ENCODE measurements at places on chromosomes 3 and 15. TPM values are rescaled to one million over a fixed set of nuclear protein-coding genes. Genes with fewer than 3 reads are reported as not detected.

ATP8B4 gene
- 0.39 TPM for total RNA-seq

GHSR gene
- not detected for total RNA-seq

NXPE3 gene
- total RNA-seq, result 42.5 TPM

BLM gene
- total RNA-seq, result 6.6 TPM

TMEM207 gene
- total RNA-seq, result not detected

DNA sequence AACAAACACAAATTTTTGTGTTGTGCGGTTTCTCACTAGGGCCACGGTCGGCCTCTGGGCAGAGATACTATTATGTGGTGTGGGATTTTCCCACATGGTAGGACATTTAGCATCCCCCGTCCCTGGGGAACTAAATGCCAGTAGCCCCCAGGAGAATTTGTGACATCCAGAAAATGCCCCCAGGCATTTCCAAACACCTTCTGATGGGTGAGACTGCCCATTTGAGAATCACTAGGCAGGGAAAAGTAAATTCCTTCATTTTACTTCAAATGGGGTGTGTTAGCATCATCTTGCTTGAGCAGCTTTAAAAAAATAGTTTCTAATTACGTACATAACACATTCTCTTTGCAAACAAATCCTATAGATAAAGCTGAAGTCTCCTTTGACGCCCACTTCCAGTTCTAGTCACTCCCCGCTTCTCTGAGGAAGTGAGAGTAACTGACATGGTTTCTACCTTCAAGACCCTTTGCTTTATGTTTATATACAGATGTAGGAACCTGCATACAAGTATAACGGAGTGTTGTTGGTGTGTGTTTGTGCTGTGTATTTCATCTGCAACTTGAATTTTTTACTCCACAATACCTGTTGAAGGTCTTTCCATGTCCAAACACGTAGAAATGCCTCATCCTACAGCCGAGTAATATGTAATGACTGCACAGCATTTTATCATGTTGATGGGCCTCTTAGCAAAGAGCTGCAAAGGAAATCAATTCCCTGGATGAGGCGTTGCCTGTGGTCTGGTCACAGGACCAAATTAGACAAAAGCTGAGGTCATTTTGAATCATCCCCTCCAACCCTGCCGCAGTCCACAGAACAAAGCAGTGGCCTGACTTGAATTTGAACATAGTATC lies 31.4 kb upstream of the ZBTB38 start:
- DNase-seq, result peak; percentile 64
- H3K4me3 ChIP-seq, result peak overlapping the region; percentile 24
- H3K36me3 ChIP-seq, result peaks cover 9% of the 10 kb centered on the region
- no peaks in the 10 kb centered on the region for H3K27me3 ChIP-seq
- H3K27ac ChIP-seq, result peak overlapping the region; percentile 73
- peaks cover 68% of the 10 kb centered on the region for H3K4me1 ChIP-seq

DNA sequence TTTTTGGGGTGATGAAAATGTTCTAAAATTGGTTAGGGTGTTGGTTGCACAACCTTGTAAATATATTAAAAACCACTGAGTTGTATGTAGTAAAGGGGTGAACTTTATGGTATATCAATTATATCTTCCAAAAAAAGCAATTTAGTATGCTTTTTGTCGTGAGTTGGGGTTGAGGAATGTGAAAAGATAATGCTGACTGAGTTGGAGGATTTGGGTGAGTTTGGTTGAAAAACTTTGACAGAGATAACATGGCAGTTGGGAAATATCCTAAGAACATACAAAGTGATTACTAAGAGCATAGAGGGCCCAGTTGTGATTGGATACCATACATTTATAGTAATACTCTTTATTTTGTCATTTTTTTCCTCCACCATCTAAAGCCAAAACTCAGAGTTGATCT lies 33.6 kb downstream of the HMG20A start:
- H3K27ac ChIP-seq, result peak overlapping the region; percentile 93
- DNase-seq, result no peak
- H3K27me3 ChIP-seq, result no peaks in the 10 kb centered on the region

DNA sequence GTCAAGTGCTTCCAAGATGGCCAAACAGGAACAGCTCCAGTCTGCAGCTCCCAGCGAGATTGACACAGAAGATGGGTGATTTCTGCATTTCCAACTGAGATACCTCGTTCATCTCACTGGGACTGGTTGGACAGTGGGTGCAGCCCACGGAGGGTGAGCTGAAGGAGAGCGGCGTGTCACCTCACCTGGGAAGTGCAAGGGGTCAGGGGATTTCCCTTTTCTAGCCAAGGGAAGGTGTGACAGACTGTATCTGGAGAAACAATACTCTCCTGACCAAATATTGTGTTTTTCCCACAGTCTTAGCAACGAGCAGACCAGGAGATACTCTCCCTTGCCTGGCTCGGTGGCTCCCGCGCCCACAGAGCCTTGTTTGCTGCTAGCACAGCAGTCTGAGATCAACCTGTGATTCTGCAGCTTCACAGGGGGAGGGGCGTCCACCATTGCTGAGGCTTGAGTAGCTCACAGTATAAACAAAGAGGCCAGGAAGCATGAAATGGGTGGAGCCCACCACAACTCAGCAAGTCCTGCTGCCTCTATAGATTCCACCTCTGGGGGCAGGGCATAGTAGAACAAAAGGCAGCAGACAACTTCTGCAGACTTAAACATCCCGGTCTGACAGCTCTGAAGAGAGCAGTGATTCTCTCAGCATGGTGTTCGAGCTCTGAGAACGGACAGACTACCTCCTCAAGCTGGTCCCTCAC lies 293.5 kb upstream of the SUCLG2 start:
- no peak for DNase-seq
- H3K4me1 ChIP-seq, result no peaks in the 10 kb centered on the region
- no peak overlapping the region for H3K27ac ChIP-seq
- no peaks in the 10 kb centered on the region for H3K27me3 ChIP-seq

DNA sequence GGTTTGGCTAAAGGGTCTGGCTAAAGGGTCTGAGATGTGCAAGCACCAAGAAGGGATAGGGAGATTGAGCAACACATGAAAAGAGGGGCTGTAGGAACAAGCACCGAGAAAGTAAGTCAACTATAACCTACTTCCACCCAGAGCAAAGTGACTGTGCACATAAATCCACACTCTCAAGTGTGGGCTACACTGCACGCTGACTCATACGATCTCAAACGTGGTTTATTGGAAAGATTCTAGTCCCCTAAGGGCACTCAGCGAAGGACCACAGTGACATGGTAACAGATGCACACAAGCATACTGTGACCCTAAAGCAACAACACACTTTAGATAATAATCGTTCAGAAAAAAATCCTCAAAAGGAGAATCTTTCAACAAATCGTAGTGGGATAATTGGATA lies 48.0 kb downstream of the EHHADH start:
- H3K4me3 ChIP-seq, result no peak overlapping the region
- no peak for DNase-seq
- no peaks in the 10 kb centered on the region for H3K27me3 ChIP-seq
- peaks cover 32% of the 10 kb centered on the region for H3K4me1 ChIP-seq
- H3K36me3 ChIP-seq, result peaks cover 4% of the 10 kb centered on the region

DNA sequence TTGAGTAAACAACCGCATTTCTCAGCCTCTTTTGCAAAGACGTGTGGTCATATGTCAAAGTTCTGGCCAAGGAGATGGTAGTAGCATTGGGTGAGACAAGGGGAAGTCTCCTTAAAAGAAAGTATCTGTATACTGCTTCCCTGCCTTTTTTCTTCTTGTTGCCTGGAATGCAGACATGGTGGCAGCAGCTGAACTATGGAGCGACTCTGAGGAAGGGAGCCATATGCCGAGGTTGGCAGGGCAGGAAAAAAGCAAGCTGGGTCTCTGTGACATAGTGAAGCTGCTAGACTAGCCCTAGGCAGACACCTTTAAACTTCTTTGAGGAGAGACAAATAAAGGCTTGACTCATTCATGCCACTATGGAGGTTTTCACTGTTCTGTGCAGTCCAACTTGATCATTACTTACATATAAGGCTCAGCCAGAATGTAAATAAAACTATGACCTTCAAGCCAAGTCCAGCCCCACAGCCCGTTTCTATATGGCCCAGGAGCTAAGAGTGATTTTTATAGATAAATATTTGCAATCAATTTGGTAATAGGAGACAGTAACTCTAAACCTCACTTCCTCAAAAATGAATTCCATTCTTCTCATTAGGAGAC lies 30.6 kb upstream of the PRICKLE2 start:
- H3K27me3 ChIP-seq, result no peaks in the 10 kb centered on the region
- DNase-seq, result no peak
- peaks cover 35% of the 10 kb centered on the region for H3K36me3 ChIP-seq
- H3K27ac ChIP-seq, result no peak overlapping the region

DNA sequence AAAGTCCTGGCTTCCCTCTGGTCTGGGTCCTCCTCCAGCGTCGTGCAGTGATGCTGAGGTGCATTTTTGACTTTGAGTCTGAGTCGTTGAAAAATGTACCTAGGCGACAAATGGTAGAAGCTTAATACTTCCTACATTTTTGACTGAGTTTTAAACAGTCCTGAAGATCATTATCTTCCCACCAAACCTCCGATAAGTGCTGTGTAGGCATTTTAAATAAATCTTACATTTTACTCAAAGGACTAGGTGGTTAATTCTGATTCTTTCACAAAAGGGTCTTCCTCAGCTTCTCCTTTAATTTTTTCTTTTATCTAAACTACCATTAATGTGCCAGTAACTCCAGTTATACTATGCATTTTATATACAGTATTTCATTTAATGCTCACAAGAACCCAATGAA lies 70.6 kb downstream of the KAT2B start:
- no peak for DNase-seq
- no peak overlapping the region for H3K4me3 ChIP-seq
- H3K27ac ChIP-seq, result no peak overlapping the region
- H3K4me1 ChIP-seq, result no peaks in the 10 kb centered on the region
- H3K27me3 ChIP-seq, result no peaks in the 10 kb centered on the region
- H3K36me3 ChIP-seq, result no peaks in the 10 kb centered on the region

DNA sequence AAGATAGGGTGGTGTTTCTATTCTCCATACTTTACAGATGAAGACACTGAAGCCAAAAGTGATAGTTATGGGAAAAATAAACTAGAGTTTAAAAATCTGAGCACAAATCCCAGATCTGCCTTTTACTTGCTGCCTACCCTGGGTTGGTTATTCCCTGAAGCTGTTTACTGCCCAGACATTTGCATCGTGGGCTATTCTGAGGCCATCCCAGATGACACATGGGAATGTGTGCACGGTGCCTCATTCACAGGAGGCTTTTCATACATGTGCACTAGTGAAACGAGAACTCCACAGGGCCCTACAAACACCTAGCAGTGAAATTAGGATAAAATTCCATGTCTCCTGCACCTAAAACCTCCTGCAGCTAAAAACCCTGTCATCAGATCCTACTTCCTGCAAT lies 17.5 kb downstream of the MYO5C start:
- no peaks in the 10 kb centered on the region for H3K4me1 ChIP-seq
- H3K27ac ChIP-seq, result no peak overlapping the region
- H3K36me3 ChIP-seq, result no peaks in the 10 kb centered on the region
- no peak overlapping the region for H3K4me3 ChIP-seq
- H3K27me3 ChIP-seq, result peaks cover 44% of the 10 kb centered on the region
- no peak for DNase-seq

- peak overlapping the region; percentile 100 for H3K27ac ChIP-seq
- no peaks in the 10 kb centered on the region for H3K36me3 ChIP-seq
- DNase-seq, result no peak
- peaks cover 3% of the 10 kb centered on the region for H3K27me3 ChIP-seq
- peaks cover 44% of the 10 kb centered on the region for H3K4me1 ChIP-seq
- H3K4me3 ChIP-seq, result peak overlapping the region; percentile 99
Observed at GRCh38 chr3:108590460-108590859, 938 bp downstream of the DZIP3 start.

- no peak overlapping the region for H3K4me3 ChIP-seq
- DNase-seq, result no peak
- no peaks in the 10 kb centered on the region for H3K27me3 ChIP-seq
- H3K4me1 ChIP-seq, result no peaks in the 10 kb centered on the region
- peaks cover 7% of the 10 kb centered on the region for H3K36me3 ChIP-seq
Observed at GRCh38 chr3:4138786-4139431, 164.3 kb upstream of the SETMAR start.

DNA sequence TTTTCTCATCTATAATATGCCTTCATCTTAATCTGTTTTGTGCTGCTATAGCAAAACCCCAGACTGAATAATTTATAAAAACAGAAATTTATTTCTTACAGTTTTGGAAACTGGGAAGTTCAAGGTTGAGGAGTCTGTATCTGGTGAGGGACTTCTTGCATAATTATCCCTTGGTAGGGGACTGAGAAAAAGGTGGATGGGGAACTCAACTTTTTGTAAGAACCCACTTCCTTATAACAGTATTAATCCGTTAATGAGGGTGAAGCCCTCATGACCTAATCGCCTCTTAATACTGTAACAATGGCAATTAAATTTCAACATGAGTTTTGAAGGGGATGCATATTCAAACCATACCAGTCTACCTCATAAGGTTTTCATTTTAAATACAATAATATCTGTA lies 17.4 kb upstream of the MYH15 start:
- no peak overlapping the region for H3K4me3 ChIP-seq
- H3K4me1 ChIP-seq, result no peaks in the 10 kb centered on the region
- DNase-seq, result no peak
- H3K36me3 ChIP-seq, result no peaks in the 10 kb centered on the region
- H3K27me3 ChIP-seq, result peaks cover 2% of the 10 kb centered on the region

GRCh38 chr3:190860521-190860920 lies 2.0 kb downstream of the GMNC start:
- H3K4me3 ChIP-seq, result no peak overlapping the region
- H3K27me3 ChIP-seq, result peaks cover 4% of the 10 kb centered on the region
- H3K4me1 ChIP-seq, result peaks cover 13% of the 10 kb centered on the region
- no peak for DNase-seq
- no peaks in the 10 kb centered on the region for H3K36me3 ChIP-seq

- no peak overlapping the region for H3K27ac ChIP-seq
- no peak overlapping the region for H3K4me3 ChIP-seq
- no peaks in the 10 kb centered on the region for H3K4me1 ChIP-seq
- no peaks in the 10 kb centered on the region for H3K36me3 ChIP-seq
Observed at GRCh38 chr3:46895761-46896160, 18.2 kb downstream of the PTH1R start.

DNA sequence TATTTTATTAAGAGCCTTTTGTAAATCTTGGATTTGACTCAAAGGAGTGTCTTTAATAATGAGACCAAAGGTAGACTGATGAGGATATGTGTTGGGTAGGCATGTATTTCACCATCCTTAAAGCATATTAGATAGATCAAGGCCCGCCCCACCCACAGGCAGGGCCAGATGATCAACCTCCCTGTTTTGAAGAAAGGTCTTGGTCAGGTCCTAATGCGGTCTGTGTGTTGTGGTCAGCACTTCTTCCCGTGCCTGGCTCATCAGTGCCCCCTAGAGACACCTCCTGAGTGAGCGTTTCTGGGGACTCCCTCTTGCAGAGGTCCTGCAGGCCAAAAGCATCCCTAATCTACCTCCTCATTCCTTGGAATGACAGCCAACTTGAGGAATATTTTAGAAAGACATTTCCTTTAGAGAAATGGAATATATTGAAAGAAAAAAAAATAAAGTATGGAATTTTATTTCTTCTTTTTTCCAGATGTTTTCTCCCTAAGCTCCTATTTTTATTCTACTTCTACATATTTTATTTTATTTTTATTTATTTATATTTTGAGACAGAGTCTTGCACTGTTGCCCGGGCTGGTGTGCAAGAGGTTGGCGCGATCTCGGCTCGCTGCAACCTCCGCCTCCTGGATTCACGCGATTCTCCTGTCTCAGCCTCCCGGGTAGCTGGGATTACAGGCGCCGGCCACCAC lies 6.0 kb downstream of the TM4SF4 start:
- peaks cover 28% of the 10 kb centered on the region for H3K4me1 ChIP-seq
- DNase-seq, result peak; percentile 83
- no peak overlapping the region for H3K4me3 ChIP-seq
- no peaks in the 10 kb centered on the region for H3K27me3 ChIP-seq

- no peak overlapping the region for H3K4me3 ChIP-seq
- peaks cover 40% of the 10 kb centered on the region for H3K27me3 ChIP-seq
- H3K27ac ChIP-seq, result no peak overlapping the region
- 0 out of 2 replicates have a peak, but pooled peaks cover 4% of the 10 kb centered on the region for H3K4me1 ChIP-seq
- no peak for DNase-seq
Observed at GRCh38 chr3:186220365-186220764, 111.5 kb upstream of the ETV5 start.

Data from HFFc6 (cell line).